ENCODE measurements at places on chromosomes 1 and 21.

DNA sequence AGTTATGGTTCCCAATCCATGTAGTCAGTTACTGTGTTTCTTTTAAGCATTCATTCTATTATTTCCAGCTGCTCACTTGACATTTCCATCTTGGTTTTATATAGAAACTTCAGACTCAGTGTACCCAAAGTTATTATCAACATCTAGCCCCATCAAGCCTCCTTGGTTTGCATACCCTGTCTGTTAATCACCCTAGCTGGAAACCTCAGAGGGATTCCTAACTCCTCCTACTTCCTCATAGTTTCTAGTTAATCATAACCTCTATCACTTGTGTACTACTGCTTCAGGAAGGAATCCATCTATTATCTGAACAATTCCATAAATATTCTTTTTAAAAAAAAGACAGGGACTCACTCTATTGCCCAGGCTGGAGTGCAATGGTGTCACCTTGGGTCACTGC lies 293.3 kb downstream of the SDCCAG8 start:
- no peak for DNase-seq

DNA sequence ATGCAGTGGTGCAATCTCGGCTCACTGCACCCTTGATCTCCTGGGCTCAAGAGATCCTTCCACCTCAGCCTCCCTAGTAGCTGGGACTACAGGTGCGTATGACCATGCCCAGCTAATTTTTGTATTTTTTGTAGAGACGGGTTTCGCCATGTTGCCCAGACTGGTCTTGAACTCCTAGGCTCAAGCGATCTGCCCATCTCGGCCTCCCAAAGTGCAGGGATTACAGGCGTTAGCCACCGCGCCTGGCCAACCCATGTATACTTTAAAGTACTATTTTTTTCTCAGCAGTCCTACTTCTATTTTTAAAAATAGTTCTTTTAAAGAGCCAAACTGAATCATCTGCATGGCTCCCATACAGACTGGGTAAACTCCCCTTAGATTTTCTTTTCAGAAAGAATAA lies 3.5 kb downstream of the STK40 start:
- DNase-seq = no peak

- DNase-seq = no peak
These were observed 29.4 kb downstream of the MRPL37 start for GRCh38 chr1:54229281-54229891.

DNA sequence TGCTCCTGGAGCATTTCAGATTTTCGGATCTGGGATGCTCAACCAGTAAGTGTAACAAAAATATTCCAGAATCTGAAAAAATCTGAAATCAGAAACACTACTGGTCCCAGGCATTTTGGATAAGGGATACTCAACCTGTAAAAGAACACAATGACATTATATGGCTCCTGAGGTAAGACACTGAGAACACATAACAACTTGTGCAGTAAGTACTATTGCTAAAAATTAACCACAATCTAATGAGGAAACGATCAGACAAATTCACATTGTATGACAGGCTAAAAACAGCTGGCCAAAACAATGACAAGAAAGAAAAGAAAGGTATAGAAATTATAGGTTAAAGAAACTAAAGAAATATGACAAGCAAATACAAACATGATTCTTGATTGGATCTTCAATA lies 54.9 kb downstream of the LTN1 start:
- no peak for DNase-seq

- no peak for DNase-seq
These were observed 266.9 kb downstream of the PTPRU start for GRCh38 chr1:29502911-29503840.

- peak; percentile 17 for DNase-seq
These were observed 131.8 kb upstream of the NGF start for GRCh38 chr1:115469703-115470476.

DNA sequence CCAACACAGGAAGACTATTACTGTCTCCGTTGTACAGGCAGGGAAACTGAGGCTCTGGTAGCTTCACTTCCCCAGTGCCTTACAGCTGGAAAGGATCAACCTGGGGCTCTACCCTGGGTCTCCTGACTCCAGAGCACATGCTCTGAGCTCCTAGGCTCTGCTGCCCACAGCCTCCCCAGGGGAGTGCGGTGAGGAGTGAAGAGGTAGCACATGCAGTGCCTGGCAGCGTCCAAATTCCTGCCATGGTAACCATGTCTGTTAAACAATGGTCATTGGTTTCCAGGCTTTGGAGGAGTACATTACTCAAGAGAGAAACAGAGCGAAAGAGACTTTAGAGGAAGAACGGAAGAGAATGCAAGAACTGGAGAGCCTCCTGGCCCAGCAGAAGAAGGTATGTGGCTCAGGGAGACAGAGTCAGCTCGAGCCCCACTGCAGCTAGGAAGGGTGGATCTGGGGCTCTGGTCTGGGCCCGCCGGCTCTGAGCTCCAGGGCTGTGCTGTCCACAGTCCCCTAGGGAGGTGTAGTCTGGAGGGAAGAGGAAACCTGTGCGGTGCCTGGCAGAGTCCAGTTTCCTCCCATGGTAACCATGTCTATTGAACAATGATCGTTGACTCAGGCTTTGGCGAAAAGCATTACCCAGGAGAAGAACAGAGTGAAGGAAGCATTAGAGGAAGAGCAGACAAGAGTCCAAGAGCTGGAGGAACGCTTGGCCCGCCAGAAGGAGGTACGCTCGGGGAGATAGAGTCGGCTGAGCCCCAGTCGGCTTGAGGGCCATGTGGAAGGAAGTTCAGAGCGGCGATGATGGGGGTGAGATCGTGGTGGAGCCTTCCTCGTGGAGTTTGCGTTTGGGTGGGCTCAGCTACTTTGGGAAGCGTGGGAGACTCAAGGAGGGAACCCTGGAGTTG lies 64.6 kb upstream of the EFHD2 start:
- no peak for DNase-seq

GRCh38 chr1:56816264-56816663 lies 2.9 kb downstream of the FYB2 start:
- no peak for DNase-seq

GRCh38 chr1:172120381-172120780 lies 279.1 kb downstream of the DNM3 start:
- no peak for DNase-seq

DNA sequence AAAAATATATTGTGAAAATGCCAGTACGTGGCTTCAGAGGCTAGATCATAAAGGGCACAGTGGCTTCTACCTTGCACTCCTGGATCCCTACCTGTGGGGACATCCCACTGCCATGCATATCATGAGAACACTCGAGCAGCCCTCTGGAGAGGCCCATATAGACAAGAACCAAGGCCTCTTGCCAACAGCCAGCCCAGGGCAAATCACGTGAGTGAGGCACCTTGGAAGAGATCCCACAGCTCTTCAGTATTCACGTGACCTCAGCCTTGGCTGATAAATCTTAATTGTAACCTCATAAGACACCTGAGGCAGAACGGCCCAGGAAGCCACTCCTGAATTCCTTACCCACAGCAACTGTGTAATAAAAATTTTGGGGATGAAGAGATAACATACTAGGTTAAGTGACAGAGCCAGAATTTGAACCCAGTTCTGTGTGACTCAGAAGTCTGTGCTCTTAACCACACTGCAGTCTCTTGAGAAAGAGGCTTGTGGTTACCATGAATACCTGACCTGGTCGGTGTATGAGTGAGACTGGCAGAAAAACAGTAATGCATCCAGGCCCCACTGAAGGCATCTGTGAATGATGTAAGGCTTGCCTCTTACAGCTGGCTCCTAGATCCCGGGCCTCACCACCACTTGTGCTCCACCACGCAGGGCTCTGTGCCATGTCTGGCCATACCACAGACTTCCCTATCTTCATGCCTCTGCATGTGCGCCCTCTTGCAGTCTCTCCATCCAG lies 6.9 kb upstream of the A3GALT2 start:
- DNase-seq = no peak

DNA sequence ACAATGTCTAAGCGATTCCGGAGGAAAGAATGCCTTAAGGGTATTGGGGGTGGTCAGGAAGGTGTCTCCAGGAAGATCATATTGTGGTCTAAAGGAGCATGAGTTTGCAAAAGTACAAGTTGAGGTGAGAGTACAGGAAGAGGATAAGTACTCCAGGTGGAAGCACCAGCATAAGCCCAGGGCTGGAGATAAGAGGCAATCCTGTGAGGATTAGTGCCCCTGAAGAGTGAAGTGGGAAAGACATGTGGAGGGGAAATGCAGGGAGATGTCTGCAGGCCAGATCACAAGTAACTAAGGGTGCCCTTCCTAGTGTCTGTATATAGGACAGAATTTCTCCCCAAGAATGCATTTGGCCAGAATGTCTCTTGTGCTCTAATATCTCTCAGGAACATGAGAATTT lies 188.3 kb upstream of the DPT start:
- DNase-seq = no peak

DNA sequence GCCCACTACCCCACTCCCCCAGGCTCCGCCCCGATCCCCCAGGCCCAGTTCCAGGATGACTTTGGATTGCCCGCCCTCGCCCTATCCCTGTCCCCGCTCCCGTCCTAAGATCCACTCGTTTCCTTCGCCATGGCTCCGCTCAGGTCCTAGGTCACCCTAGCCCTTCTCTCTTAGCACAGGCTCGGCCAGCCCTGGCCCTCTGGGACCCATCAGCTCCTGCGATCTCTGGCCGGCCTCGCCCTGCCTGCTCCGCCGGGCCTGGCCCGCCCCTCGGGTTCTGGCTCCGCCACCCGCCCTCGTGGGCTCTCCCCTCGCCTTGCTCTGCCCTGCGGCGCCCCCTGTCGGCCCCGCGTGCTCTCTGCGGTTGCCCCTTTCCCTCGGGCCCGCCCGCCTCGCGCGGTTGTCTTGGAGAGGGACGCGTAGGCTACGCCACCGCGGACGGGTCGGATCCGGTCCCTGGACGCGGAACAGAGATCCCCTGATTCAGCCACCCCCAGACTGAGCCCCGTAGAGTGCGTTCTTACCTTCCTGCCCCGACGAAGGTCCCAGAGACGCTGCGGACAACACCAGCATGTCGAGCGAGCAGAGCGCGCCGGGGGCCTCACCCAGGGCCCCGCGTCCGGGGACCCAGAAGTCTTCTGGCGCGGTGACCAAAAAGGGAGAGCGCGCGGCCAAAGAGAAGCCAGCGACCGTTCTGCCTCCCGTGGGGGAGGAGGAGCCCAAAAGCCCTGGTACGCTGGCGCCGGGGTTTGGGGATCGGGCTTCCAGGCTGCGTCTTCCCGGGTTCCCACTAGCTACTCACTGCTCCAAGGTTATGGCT lies at the start of gene LRRC71:
Gene LRRC71, plus strand, starts transcription at position 400 of the 820 bp plus-strand sequence. Its CDS starts 172 bp downstream, at position 572.
- no peak for DNase-seq

DNA sequence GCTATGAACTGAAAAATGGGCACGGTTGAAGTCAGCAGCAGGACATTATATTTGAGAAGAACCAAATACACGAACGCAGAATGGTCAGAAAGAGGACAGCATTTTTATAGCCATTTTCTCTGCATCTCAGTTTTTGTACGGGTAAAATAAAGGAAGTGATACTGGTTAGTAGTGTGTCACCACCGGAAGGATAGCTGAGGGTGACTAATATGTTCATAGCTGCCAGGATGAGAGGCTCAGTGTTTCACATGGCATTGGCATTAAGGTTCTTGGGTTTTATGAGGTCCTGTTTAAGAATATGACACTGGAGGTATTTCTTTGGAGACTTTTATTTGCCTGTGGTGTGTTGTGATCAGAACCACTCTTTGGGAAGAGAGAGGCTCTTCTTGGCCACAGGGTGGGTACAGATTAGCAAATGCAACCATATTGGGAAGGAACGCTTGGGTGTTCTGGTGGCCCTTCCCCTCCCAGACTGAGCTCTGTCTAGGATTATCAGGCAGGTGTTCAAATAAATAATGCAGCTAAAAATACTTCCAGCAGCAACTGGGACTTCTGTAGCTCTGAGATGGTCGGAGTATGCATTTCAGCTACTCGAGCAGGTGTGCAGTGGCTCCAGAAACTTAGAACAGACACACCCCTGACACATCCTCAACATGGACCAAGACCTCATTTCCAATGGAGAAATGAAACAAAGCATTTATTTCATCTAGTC lies 158.2 kb downstream of the PBX1 start:
- no peak for DNase-seq

GRCh38 chr21:44927259-44927586 lies 6.5 kb upstream of the ITGB2 start:
- DNase-seq = no peak

DNA sequence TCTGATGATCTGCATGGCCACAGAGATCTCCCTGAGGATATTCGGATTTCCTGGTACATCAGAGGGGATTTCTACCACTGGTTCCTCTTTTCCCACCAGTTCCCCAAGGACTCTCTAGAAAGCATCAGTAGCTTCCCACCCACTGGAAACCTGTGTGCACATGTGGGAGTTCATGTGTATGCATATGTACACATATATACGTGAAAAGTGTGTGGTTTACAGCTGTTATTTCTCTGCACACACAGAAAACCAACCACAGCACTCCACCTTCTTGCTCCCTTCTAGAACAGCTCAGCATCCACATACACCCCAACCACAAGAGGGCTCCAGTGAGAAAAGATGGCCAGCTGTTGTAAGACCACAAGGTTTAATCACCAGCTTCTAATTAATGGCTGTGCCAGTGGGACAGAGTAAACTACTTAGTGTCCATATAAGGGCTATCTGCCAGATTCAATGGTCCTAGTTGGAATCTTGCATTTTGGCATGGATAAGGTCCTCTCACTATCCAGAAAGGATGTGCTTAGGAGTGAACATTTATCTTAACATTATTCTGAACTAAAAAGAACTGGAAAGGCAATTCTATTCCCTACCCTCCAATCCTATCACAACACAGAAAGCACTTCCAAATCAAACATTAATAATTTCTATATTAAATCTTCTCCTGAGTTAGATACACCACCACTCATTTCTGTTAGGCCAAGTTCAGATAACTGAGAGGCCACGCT lies 24.1 kb downstream of the GPR3 start:
- no peak for DNase-seq

GRCh38 chr1:56511364-56511763 lies 68.0 kb downstream of the PLPP3 start:
- no peak for DNase-seq

DNA sequence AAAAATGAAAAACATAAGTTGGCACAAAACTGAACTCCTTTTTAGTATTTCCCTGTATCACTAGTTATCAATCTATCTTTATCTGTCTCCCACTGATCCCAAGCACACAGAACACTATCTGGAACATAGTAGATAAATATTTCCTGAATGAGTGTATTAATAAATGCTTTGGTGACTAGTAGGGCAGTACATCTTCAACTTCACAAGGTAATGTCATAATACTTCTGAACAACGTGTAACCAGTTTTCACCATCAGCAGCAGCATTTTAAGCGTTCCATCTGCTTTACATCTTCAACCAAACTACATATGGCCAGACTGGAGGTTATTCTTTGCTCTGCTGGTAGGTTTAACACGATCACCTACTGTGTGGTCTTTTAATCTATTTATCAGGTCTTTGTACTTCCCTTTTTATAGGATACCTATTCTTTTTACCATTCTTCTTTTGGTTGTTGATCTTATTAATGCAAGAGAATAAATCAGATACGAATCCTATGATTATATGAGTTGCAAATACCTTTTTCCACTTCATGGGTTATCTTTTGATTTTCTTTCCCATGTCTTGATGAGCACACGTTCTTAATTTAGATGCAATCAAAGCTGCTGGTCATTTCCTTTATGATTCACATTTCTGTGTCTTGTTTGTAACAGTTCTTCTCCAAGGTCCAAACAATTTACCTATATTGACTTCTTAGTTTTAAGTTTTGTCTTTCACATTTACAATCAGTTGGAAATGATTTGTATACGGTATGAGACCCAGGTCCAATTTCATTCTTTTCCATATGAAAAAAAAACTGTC lies 16.3 kb downstream of the GPBP1L1 start:
- no peak for DNase-seq
